ENCODE measurements at places on chromosomes 16 and 17. TPM values are rescaled to one million over a fixed set of nuclear protein-coding genes. Genes with fewer than 3 reads are reported as not detected.

DNA sequence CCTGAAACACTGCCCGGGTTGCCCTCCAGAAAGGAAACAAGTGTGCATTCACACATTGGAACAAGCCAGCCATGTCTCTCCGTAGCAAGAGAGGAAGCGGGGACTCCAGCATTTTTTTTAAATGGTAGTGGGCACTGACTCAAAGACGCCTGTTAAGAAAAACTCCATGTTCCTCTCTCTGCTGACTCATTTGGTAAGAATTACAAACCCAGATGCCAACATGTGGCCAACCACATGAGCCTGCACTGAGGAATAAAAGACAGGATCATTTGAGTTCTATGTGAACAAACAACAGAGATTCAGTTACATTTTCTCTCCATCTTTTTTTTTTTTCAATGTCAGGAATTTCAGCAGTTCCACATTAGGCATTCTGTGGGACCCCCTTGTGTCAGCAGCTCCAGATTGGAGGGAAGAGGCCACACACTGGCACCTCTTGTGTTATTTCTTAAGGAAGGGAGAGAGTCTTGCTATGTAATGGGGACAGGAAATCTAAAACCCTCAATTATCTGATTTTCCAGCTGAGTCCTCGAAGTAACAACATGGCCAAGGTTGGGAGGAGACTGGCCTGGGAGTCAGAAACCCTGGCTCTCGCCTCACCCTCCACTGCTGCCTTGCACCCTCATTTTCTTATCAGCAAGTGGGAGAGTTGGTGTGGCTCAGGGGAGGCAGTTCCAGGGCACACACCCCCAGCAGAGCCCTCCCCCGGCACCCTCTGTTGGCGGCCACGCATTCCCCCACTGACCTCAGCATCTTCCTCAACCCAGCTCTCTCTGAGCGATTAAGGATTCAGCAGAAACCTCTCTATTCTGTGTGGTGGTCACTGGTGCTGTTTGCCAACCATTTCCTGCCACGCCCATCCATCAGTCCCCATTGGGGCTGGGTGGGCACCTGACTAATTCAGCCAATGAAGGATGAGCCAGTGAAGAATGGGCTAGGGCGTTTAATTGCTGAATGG is 173.0 kb downstream of the FOXL1 start:
- no peaks in the 10 kb centered on the region for H3K36me3 ChIP-seq
- no peaks in the 10 kb centered on the region for H3K27me3 ChIP-seq
- H3K4me1 ChIP-seq, result no peaks in the 10 kb centered on the region
- DNase-seq, result no peak
- no peak overlapping the region for H3K27ac ChIP-seq

- H3K27ac ChIP-seq, result peak overlapping the region; percentile 96
- peaks cover 13% of the 10 kb centered on the region for H3K36me3 ChIP-seq
- H3K4me1 ChIP-seq, result peaks cover 37% of the 10 kb centered on the region
- peak overlapping the region; percentile 81 for H3K4me3 ChIP-seq
Observed at GRCh38 chr17:63774969-63775265, 947 bp downstream of the DDX42 start.

GRCh38 chr16:52611817-52612673 is 65.1 kb upstream of the TOX3 start:
- no peak for DNase-seq
- H3K36me3 ChIP-seq, result no peaks in the 10 kb centered on the region
- no peaks in the 10 kb centered on the region for H3K4me1 ChIP-seq
- no peak overlapping the region for H3K4me3 ChIP-seq
- no peaks in the 10 kb centered on the region for H3K27me3 ChIP-seq

- H3K27ac ChIP-seq, result no peak overlapping the region
- DNase-seq, result no peak
- H3K4me1 ChIP-seq, result no peaks in the 10 kb centered on the region
- no peaks in the 10 kb centered on the region for H3K27me3 ChIP-seq
- H3K4me3 ChIP-seq, result no peak overlapping the region
Observed at GRCh38 chr17:19345486-19346350, 16.8 kb downstream of the B9D1 start.

DNA sequence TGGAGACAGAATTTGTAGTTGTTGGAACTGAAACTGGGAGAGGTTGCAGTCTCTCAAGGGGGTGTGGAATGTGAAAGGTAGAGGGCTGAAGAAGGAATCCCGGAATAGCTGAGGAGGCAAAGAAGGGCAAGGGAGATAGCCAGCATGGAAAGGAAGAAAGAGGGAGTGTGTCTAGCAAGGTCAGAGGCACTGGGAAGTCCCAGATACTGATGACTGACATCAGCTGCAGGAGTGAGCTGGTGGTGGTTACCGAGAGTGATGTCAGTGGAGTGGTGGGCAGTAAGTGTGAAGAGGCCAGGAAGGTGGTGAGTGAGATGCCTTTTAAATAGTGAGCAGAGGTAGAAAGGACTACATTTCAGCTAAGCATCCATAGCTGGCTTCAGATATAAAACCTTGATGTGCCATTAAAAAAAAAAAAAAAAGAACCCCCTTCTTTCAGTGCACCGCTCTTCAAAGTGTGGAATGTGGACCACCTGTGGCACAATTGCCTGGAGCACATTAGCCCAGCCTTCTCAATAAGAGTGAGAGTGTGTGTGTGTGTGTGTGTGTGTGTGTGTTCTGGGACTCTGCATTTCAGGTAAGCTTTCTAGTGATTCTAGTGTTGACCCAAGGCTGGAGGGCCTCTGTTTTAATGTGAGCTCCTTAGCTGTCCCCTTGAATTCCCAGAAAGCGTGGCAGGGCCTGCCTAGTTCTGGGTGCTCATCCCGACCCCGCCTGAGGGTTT is 8.5 kb downstream of the PRMT7 start:
- DNase-seq, result no peak
- H3K4me1 ChIP-seq, result no peaks in the 10 kb centered on the region
- H3K4me3 ChIP-seq, result no peak overlapping the region
- H3K27me3 ChIP-seq, result no peaks in the 10 kb centered on the region

DNA sequence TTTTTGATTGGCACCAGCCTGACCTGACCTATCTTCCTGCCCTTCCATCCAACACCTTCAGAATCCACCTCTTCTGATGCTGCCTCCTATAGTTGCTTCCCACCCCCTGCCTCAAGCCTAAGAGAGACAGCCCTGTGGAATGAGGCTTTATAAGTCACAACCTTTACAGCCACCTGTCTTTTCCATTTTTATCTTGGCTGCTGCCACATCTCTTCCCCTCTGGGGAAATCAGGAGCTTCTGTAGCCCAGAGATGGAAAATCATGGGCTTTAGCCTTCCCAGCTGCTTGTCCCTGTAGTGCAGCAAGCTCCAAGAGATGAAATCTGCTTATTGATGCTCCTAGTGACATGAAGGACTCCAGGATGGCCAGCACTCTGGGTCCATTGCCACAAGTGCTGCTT is 18.7 kb downstream of the PHAF1 start:
- H3K4me3 ChIP-seq, result no peak overlapping the region
- H3K36me3 ChIP-seq, result peaks cover 60% of the 10 kb centered on the region
- H3K4me1 ChIP-seq, result no peaks in the 10 kb centered on the region
- no peaks in the 10 kb centered on the region for H3K27me3 ChIP-seq
- H3K27ac ChIP-seq, result no peak overlapping the region

- no peak overlapping the region for H3K4me3 ChIP-seq
- H3K27ac ChIP-seq, result no peak overlapping the region
- H3K27me3 ChIP-seq, result no peaks in the 10 kb centered on the region
- H3K36me3 ChIP-seq, result no peaks in the 10 kb centered on the region
Observed at GRCh38 chr17:9148905-9149525, 127.7 kb downstream of the NTN1 start.

- no peak for DNase-seq
- no peaks in the 10 kb centered on the region for H3K36me3 ChIP-seq
- H3K27ac ChIP-seq, result no peak overlapping the region
- no peak overlapping the region for H3K4me3 ChIP-seq
- peaks cover 7% of the 10 kb centered on the region for H3K4me1 ChIP-seq
Observed at GRCh38 chr17:49436174-49436573, 21.5 kb upstream of the PHB1 start.

The TAOK2 gene
- total RNA-seq, result 81.7 TPM

DNA sequence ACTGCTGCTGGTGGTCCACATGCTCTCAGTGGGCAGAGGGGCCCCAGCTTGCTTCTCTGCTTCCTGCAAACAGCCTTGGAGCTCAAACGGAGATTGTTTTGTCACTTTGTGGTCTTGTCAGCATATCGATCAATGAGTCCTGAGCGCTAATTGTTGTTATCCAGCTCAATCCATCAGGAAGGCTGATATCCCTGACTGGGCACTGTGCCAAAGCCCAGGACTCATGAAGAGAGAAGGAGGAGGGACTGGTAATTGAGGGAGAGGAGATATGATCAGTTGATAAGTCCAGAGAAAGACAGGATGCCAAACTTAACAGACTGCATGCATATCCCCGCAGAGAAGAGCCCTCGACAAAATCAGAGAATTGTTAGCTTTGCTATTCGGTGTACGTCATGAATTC is 58.6 kb upstream of the DNAH9 start:
- H3K27me3 ChIP-seq, result no peaks in the 10 kb centered on the region
- H3K36me3 ChIP-seq, result no peaks in the 10 kb centered on the region
- H3K27ac ChIP-seq, result no peak overlapping the region
- H3K4me3 ChIP-seq, result no peak overlapping the region
- H3K4me1 ChIP-seq, result no peaks in the 10 kb centered on the region
- no peak for DNase-seq
